Stimulated activated CD4-positive, alpha-beta T cell treated with anti-CD3 and anti-CD28 coated beads, Interleukin-15, amount 100 ng/mL, for 1 hour (primary cell): ENCODE measurements at places on chromosomes 4 and X.

DNA sequence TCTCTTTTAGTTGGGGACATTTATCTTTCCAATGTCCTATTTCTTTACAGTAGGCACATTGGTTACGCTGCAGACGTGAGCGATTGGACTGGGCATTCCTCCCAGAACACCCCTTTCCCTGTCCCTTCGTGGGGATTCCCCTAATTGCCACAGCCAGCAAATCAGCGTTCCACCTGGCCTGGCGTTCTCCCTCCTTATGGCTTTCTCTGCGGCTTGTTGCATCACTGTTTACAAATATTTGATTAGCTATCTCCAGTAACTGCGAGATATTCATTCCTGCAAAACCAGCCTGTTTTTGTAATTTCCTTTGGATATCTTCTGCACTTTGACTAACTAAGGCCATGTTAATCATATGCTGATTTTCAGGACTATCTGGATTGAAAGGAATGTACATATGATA is 202.5 kb upstream of the KLF8 start:
- DNase-seq, result no peak

DNA sequence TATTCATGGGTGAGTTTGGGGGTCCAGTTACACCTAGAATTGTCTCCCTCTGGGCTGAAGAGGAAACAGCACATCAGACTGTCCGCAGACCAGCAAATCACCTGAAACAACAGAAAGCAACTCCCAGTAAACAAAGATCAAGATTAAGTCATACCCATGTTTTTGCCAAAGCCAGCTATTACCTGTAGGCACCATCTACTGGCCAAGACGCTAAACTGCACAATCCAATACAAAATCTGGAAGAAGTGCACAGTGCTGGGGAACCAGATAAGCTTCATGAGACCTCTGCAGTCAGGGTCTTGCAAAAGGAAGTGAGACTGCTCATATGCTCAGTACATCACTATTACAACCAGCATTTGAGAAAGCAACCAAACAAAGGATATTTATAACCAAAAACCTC is 157.5 kb upstream of the ITM2A start:
- DNase-seq, result no peak

DNA sequence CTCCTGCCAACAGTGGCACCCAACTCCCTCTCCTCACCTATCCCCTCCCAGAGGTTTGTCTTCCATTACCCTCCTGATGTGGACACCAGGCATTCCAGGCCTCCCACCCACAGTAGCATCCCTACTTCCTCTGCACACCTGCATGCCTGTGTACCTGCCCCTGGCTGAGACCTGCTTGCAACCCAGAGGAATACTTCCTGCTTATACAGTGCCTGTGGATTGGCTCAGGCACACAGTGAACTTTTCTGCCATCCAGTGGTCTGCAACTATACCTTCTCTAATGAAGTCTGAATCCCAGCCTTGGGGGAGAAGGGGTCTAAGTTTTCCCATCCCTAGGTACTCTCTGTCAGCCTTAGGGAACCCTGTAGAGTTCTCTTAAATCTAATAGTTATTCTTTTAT is 169.9 kb downstream of the IQCM start:
- no peak for DNase-seq

DNA sequence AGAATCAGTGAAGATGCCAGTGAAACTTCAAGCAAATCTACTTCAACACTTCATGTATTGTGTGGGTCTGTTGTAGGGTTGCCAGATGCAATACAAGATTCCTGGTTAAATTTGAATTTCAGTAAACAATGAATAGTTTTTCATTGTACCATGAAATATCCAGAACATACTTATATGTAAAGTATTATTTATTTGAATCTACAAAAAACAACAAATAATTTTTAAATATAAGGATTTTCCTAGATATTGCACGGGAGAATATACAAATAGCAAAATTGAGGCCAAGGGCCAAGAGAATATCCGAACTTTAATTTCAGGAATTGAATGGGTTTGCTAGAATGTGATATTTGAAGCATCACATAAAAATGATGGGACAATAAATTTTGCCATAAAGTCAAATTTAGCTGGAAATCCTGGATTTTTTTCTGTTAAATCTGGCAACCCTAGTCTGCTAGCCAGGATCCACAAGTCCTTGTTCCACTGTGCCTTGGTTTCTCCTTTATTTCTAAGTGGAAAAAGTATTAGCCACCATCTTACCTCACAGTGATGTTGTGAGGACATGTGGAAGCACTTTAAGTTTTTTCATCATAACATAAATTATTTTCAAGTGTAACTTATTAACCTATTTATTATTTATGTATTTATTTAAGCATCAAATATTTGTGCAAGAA is 2.3 kb downstream of the CXCL8 start:
- DNase-seq, result no peak

- no peak for DNase-seq
These were observed 46.5 kb downstream of the ABLIM2 start for GRCh38 chr4:8112036-8112576.

- no peak for DNase-seq
These were observed 34.3 kb downstream of the GPC4 start for GRCh38 chrX:133380711-133381619.

DNA sequence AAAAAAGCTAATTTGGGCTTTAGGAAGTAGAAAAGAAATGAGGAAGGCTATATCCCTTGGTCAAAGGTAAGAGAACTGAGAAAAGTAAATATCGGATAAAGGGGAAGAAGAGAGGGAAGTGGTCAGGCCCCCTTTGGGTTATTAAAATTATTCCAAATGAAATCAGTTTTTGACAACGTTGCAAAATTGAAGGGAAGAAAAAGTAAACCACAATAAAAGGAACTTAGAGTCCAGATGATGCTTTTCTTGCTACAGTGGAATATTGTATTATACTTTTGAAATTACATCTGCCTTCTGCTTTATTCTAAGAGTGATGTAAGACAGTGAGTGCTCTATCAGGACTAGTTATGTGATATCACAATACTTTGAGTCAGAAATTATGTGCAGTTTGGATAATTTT is 59.4 kb upstream of the RBPJ start:
- no peak for DNase-seq

DNA sequence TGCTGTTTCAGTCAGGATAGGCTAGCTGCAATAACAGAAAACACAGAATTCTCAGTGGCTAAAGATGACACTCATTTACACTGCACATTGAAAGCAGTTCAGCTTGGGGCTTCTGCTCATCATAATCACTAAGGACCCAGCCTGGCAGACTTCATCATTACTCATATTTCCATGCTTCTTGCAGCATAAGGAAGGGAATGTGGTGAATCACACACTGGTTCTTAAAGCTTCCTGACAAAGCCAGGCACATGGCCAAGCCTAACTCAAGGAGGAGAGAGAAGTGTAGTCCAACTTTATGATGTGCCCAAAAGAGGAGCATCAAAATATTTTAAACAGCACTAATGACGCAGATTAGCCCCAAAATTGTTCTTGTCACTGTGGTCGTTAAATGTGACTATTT is 186.5 kb downstream of the BANK1 start:
- DNase-seq, result no peak

DNA sequence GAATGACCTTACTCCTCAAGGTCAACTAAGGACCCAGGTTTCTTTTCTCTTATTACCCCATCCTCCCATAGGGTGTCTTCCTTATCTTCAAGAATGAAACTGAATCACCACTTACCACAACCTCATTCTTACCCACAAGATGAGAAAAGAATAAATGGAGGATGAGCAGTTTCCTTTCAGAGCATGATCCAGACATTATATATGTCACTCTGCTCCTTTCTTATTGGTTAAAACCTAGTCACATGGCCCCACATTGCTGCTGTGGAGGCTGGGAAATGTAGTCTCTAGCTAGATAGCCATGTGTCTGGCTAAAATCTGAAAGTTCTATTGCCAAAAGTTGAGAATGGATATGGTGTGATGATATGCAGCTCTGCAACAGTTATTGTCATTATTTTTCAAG is 62.4 kb upstream of the RAI2 start:
- DNase-seq, result no peak

DNA sequence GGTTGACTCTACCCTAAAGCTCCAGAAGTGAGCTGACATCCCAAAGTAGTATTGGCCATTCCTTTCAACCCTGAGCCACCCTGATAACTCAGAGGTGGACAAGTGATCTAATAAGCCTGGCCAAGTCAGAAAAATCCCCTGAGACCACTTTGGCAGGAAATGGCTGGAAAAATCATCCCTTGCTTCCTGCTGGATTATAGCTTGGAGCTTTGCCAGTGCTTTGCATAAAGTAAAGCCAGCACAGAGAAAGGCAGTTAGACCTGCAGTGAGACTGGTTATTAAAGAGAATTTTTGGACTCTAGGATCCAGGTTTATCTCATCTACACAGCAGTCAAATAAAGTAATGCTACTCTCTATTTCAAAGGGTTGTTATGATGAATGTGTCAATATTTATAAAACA is 6.4 kb downstream of the CXCL3 start:
- no peak for DNase-seq

DNA sequence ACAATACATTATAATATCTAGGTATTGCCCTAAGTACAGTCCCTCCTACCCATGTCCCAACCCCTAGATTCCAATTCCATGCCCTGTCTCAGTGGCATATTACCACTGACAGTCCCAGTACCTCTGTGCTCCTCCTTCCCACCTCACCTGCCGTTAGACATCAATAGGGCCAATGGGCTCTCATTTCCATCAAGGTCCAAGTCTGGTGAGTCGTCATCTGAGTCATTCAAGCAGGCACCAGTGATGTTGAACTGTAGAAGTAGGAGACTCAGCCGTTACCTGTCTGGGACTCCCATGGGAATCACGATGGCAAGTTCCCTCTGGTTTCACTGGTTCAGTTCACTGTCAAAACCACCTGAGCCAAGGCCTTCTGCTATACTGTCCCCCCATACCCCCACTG is 51.7 kb downstream of the PHF8 start:
- DNase-seq, result no peak

DNA sequence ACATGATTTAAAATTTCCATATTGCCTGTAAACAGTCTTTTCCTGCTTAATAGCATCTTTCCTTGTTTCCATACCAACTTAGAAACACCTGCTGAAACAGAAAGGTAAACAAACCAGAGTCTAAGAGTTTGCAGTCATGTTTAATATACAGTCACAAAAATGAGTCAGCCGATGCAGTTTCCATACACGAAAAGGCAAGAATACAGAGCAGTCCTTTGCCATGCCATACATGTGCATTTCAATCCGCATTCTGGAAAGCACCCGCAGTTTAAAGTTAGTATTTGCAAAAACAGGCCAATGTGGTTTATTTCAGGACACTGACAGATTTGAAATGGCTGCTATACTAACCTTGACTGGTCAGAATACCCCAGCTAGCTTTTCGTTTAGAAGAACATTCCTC is 32.1 kb downstream of the ASB5 start:
- DNase-seq, result no peak

GRCh38 chr4:158521484-158522088 is at the start of gene RXFP1:
TSS of gene RXFP1 (plus strand) at chr4:158521882. CDS start at chr4:158521977, 95 bp downstream.
- DNase-seq, result no peak

DNA sequence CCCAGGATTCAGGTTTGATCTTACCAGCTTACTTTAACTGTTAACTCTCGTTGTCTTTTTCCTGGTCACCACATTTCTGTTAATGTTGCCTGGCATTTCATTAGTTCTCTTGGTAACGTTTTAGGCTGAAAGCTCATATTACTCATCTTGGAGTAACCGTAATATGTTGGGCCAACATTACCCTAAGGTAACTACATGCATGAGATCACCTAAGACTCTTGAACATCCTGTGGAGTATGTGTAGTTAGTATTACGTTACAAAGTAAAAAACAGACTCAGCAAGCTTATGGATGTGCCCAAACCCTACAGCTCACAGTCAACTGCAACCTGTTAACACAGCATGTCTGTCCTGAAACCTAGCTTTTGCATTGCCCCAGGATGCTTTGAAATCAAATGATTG is 203.3 kb upstream of the HS3ST1 start:
- DNase-seq, result no peak

GRCh38 chr4:138816875-138817274 is 198.7 kb upstream of the NOCT start:
- DNase-seq, result no peak

DNA sequence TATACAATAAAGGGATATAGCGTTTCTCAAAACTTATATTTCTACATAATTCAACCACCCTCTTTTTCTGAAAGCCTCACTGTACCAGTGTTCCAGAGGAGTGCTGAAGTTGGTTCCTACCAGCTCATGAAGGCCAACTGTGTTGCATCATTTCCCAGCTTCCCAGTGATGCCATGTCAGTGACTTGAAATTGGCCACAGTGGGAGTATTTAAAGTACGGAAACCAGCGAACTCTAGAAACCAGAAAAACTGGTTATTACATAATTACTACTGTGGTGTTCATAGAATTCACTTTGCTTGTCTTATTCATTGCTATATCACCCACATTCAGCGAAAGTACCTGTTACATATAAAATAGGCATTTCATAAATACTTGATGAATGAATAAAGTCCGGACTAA is 135.4 kb downstream of the GC start:
- no peak for DNase-seq

DNA sequence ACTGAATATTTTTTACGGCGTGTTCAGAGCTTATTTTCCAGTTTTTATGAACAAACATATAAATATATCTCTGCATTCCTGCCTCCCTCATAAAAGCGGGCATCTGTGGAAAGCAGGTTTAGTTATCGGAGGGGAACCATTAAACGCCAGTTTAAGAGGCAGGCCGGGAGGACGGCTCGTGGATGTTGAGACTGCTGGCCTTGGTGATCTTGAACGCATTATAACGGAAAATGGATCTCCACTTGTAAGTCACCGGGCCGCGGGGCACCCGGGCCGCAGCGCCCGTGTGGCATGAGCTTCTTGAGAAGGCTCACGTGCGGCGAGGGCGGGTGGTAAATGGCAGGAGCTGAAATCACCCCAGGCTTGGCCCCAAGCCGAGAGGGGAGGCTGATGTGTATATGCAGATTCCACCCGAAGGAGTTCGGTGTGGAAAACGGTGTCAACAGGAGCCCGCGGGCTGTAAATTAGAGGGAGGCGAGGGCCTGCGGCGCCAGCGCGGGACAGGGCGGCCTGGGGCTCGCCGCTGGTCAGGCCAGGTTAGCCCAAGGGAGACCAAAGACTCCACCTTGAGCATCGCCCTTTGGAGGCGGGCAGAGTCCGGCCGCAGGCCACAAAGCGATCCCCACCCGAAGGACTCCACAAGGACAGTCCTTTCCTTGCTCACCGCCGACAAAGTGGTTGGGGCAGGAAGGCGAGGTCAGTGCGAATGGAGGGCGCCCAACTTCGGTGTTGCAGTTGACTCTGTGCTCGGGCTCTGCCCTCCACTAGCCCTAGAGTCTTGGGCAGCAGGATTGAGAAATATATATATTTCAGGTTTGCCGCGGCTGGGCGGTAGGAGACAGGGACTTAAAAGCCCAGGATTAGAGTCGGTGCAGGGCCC is 1.3 kb upstream of the HAND2 start:
- DNase-seq, result no peak

DNA sequence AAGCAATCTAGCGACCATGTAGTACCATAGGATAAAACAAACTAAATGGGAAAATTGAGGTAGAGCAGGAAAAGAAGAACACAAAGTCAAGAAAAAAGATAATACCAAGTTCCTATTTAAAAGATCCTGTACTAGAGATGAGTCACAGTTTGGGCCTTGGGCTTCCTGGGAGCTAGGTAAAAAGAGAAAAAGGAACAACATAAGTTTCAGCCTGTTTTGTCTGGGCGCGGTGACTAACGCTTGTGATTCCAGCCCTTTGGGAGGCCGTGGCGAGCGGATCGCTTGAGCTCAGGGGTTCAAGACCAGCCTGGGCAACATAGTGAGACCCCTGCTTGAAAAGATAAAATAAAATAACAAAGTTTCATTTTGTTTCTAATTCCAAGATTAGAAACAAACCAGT is 14.0 kb upstream of the TMEM156 start:
- DNase-seq, result no peak

GRCh38 chr4:10205223-10205622 is 88.6 kb upstream of the WDR1 start:
- no peak for DNase-seq
